Heart right ventricle (tissue), 16 donors: ENCODE measurements at places on chromosomes 7 and 10. TPM values are rescaled to one million over a fixed set of nuclear protein-coding genes. Genes with fewer than 3 reads are reported as not detected.

The CYP2C18 gene
- not detected for total RNA-seq

GRCh38 chr10:126910196-126910595, 5.0 kb downstream of the DOCK1 start:
- no peak overlapping the region for H3K27ac ChIP-seq
- no peaks in the 10 kb centered on the region for H3K36me3 ChIP-seq
- no peak overlapping the region for H3K4me3 ChIP-seq
- H3K4me1 ChIP-seq: peaks cover 55% of the 10 kb centered on the region
- H3K27me3 ChIP-seq: peaks cover 10% of the 10 kb centered on the region

GRCh38 chr7:52786174-52786573, 249.3 kb upstream of the POM121L12 start:
- no peaks in the 10 kb centered on the region for H3K27me3 ChIP-seq
- H3K36me3 ChIP-seq: no peaks in the 10 kb centered on the region
- no peak overlapping the region for H3K27ac ChIP-seq
- no peak for DNase-seq
- no peaks in the 10 kb centered on the region for H3K4me1 ChIP-seq

DNA sequence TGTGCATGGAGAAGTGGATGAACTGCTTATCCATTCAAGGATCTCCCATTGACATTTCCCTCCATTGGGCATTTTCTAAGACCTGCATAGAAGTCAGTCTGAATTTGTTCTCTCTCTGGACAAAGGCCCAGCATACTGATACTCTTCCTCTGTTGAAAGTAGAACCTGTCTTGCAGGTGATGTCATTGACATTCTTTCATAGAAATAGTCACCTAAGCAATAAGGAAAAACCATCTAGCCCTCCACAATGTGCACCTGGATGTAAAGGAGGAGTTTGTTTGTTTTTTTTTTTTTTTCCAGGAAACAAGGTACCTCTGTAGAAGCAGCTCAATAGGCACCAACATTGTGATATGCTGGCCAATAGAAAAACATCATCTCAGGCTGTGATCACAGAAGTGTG, 150.4 kb downstream of the DPY19L1 start:
- no peak overlapping the region for H3K4me3 ChIP-seq
- H3K36me3 ChIP-seq: no peaks in the 10 kb centered on the region
- no peak overlapping the region for H3K27ac ChIP-seq

The PMS2 gene
- total RNA-seq: 6.8 TPM

The ZNF33A gene
- total RNA-seq: 16.8 TPM

DNA sequence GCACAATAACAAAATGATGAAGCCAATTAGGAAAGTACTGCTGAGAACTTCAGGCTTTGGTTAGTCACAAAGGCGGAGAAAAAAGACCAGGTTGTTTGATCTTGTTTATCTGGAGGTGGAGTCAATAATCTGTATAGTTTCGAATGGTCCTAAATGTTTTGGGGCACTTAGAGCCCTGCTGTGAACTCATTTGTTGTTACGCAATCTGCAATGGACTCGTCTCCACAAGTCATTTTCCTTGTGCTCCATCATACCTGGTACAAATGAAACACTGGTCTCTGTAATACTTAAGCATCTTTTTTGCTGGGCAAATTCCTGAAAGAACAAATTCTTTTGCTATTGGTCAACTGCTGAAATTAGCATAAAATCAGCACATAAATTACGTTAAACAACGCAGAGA, 430.5 kb downstream of the GATA3 start:
- DNase-seq: no peak
- H3K4me1 ChIP-seq: no peaks in the 10 kb centered on the region
- H3K4me3 ChIP-seq: no peak overlapping the region
- H3K27ac ChIP-seq: no peak overlapping the region
